ENCODE measurements at places on chromosomes 4 and X. TPM values are rescaled to one million over a fixed set of nuclear protein-coding genes. Genes with fewer than 3 reads are reported as not detected.

- DNase-seq: no peak
- peaks cover 2% of the 10 kb centered on the region for H3K27me3 ChIP-seq
- H3K4me3 ChIP-seq: no peak overlapping the region
- no peak overlapping the region for H3K27ac ChIP-seq
- H3K4me1 ChIP-seq: no peaks in the 10 kb centered on the region
Measured at GRCh38 chrX:16087076-16087475, 36.3 kb upstream of the GRPR start.

FAM114A1 gene
- 0.33 TPM for total RNA-seq

GRCh38 chr4:185222598-185222997 lies 13.2 kb downstream of the SNX25 start:
- peaks cover 13% of the 10 kb centered on the region for H3K36me3 ChIP-seq
- no peak overlapping the region for H3K4me3 ChIP-seq
- H3K27me3 ChIP-seq: no peaks in the 10 kb centered on the region
- peaks cover 3% of the 10 kb centered on the region for H3K4me1 ChIP-seq

DNA sequence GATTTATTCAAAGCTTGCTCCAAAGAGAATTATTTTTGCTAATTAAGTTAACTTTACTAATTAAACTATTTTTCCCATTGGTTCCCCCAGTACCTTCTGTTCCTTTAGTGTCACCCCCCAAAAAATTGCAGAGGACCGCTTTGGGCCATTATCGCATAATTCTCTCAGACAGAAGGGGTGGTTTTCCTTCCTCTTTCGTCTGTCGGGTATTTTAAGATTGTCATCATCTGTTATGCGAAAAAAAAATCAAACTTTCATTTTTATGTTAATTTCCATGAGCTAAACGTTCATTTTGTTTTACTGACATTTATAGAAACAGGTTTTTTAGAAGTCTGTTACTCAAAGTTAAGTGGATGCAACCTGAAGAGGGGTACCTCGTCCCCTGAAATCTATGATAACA lies 76.2 kb upstream of the DDX3X start:
- no peaks in the 10 kb centered on the region for H3K36me3 ChIP-seq
- H3K4me1 ChIP-seq: peaks cover 4% of the 10 kb centered on the region
- DNase-seq: no peak
- H3K27ac ChIP-seq: no peak overlapping the region
- no peak overlapping the region for H3K4me3 ChIP-seq

- H3K4me3 ChIP-seq: no peak overlapping the region
- no peaks in the 10 kb centered on the region for H3K4me1 ChIP-seq
- DNase-seq: no peak
- H3K27ac ChIP-seq: no peak overlapping the region
Measured at GRCh38 chrX:10278716-10279115, 121.9 kb downstream of the CLCN4 start.

DNA sequence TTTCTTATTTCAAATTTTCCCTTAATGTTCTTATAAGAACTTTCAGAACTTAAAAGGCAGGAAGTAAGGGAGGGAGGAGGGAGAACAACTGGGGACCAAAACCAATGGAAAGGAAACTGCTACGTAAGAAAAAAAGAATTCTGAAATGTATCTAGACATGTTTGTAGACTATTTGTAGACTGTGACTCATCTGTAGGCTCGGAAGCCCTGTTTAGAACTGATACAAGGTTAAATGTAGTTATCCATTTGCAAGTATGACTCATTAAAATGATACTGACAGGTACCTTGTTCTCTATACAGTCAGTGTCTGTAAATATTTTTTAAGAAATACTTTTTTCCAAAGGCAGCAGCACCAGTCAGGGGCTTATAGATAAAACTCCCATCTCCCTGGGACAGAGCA lies 202.0 kb downstream of the DHX15 start:
- no peaks in the 10 kb centered on the region for H3K27me3 ChIP-seq
- H3K4me3 ChIP-seq: no peak overlapping the region
- no peaks in the 10 kb centered on the region for H3K36me3 ChIP-seq

- H3K27me3 ChIP-seq: no peaks in the 10 kb centered on the region
- H3K27ac ChIP-seq: no peak overlapping the region
- no peak for DNase-seq
Measured at GRCh38 chr4:159608436-159608835, 505.6 kb downstream of the RAPGEF2 start.

GRCh38 chr4:139844057-139844456 lies 178.4 kb downstream of the MGST2 start:
- no peak for DNase-seq
- H3K27me3 ChIP-seq: no peaks in the 10 kb centered on the region
- no peak overlapping the region for H3K4me3 ChIP-seq
- peaks cover 4% of the 10 kb centered on the region for H3K4me1 ChIP-seq
- no peaks in the 10 kb centered on the region for H3K36me3 ChIP-seq

DNA sequence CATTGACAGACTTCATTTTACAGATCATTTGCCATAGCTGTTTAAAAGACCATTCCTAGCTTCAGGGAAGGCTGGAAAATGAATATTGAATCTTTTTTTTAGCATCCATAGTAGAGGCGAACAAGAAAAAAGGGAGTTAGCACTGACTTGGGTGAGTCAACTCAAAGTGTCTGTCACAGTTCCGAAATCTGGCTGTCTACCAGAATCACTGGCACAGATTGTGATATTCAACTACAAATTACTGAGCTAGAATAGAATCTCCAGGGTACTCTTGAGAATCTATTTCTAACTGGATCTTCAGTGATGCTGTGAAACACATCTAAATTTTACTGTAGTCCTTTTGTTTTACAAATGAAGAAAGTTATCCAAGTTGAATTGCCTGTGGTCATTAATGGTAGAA lies 31.5 kb downstream of the SEC24B start:
- H3K36me3 ChIP-seq: peaks cover 30% of the 10 kb centered on the region
- no peaks in the 10 kb centered on the region for H3K27me3 ChIP-seq
- H3K4me1 ChIP-seq: peaks cover 10% of the 10 kb centered on the region
- H3K27ac ChIP-seq: no peak overlapping the region

DNA sequence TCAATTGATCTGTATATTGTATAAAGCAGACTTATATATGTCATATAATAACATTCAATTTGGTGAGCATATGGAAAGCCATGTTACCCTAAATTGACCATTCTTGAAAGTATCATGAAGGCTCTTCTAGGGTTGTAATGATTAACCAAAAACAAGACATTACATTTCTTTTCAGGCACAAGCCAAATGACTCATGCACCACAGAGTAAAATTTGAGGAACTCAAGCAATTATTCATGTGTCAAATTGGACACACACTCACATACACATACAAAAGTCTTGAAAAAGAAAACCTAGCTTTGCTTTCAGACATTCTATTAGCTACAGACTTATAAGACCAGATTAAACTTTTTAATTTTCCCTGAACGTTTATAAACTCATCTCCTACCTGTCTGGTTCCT lies 146.5 kb upstream of the PCDH18 start:
- H3K27ac ChIP-seq: no peak overlapping the region
- H3K36me3 ChIP-seq: no peaks in the 10 kb centered on the region
- H3K4me3 ChIP-seq: no peak overlapping the region
- H3K4me1 ChIP-seq: no peaks in the 10 kb centered on the region

GRCh38 chr4:125105561-125105960 lies 209.2 kb upstream of the FAT4 start:
- no peaks in the 10 kb centered on the region for H3K36me3 ChIP-seq
- no peaks in the 10 kb centered on the region for H3K27me3 ChIP-seq
- no peak overlapping the region for H3K27ac ChIP-seq
- H3K4me3 ChIP-seq: no peak overlapping the region
